Kidney capillary endothelial cell (primary cell): ENCODE measurements at places on chromosomes 4 and X.

DNA sequence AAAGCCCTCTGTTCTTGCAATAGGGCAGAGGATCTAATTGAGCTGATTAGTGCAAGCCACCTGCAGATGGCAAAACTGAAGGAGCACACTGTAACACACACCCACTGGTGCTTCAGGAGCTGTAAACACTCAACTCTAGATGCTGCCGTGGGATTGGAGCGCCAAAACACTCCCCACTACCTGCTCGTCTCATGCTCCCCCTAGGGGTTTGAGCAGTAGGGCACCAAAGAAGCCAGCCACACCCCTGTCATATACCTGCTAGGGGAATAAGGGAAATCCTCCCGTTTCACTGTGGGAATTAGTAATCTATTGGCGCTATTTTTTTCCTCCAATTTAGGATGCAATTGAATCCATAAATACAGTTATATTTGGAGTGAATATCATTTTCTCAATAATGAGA is 360.2 kb downstream of the GLUD2 start:
- DNase-seq: no peak

GRCh38 chr4:184624972-184625554 is 24.2 kb downstream of the CASP3 start:
- no peak for DNase-seq

DNA sequence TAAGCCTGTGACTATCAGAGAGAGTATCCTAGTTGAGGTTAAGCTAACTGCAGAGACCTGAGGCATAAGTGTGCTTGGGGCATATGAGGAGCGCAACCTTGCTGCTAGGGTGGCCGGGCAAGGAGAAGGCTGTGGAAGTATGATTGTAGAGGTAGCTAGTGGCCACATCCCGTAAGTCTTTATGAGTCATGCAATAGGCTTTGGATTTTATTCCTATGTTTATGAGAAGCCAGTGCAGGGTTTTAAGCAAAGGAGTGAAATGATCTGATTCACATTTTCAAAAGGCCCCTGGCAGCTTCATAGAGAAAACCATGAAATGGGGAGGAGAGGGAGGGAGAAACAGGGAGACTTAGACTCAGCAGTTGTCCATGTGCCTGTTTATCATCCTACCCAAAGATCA is 92.1 kb upstream of the WDFY3 start:
- no peak for DNase-seq

DNA sequence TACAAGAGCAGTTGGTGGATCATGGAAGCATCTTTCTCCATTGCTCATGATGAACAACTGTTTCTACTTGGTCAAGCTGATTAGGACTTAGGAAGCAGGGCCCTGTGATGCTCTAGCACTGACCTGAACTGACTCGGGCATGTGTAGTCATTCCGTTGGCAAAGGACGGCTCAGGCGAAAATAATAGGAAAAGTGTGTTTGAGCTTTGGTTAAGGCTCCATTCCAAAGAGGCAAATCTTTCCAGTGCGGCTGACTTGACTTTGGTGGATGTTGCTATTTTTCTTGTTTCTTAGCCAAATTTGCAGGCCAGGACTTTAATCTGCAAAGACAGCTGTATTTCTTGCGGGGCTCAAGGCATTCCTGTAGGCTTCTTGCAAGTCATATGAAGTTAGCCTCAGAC is 39.5 kb downstream of the ZNF518B start:
- no peak for DNase-seq
